NCI-H2081 (cell line): ENCODE measurements at places on chromosomes 12 and 14.
A peak's percentile ranks its signal among the peaks of the same experiment; 100 is the strongest.

DNA sequence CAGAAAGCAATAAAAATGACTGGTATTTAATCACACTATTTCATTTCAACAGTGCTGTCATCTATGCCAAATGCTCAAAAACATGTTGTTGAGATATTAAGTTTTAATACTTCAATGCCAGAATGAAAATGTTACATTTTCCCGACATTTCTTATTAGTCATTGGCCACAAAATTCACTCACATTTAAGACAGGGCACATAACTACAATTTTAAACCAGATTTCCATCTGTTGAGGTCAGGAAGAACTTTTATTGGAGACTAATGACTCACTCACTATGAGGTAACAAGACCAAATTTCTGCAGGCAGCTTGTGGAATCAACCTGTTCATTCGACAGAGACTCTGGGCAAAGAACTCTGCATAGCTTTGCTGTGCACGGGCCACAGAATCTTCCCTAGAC lies 36.8 kb downstream of the PPTC7 start:
- no peak for DNase-seq

- DNase-seq, result no peak
These were observed 119.5 kb downstream of the PLEKHA5 start for GRCh38 chr12:19248929-19249602.

DNA sequence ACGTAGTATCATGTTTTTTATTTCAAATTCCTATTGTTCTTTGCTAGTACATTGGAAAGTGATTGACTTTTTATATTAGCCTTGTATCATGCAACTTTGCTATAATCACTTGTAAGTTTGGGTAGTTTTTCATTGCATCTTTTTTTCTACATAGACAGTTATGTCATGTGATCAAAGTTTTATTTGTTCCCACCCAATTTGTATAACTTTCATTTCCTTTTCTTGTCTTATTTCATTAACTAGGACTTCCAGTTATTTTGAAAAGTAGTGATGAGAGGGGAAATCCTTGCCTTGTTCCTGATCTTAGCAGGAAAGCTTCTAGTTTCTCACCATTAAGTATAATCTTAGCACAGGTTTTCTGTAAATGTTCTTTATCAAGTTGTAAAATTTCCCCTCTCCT lies 9.8 kb upstream of the KRT6A start:
- DNase-seq, result no peak

DNA sequence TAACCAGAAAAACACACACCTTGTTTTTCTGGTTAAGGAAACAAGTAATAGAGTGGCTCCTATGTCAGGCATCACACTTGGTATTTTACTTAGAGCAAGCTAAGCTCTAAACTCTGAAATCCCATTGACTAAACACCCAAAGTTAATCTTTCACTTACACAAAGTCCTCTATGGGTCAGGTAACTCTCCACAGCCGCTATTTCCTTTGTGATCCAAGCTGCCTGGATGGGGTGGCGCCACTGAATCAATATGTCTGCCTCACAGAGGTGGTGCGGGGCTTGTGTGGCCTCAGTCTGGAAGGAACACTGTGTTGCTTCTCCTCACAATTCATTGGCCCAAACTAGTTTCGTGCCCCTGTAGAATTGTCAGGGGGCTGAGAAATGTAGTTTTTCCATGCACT lies 160.0 kb upstream of the E2F7 start:
- DNase-seq, result no peak

GRCh38 chr12:76852106-76852505 lies 26.7 kb downstream of the CSRP2 start:
- no peak for DNase-seq

- no peak for DNase-seq
These were observed 196.1 kb downstream of the BCL11B start for GRCh38 chr14:99075771-99076375.

GRCh38 chr12:116726694-116727093 lies 11.2 kb downstream of the SPRING1 start:
- DNase-seq, result no peak

DNA sequence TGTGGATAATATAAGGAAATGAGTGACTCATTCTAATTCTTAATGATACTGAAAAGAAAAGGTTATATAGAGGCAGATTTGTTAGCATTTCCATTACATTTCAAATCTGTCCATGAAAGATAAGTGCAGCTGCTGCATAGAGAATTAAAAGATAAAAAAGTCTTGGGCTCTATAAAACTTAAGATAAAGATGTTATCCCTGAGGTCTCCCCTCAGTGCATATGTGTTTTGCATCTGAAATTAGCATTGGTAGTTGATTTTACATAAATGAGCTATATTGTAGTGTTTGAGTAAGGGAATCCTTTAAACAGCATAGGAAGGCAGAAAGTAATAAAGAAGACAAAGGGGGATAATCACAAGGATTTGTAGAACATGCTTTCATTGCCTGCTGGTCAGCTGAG lies 206.2 kb downstream of the FSCB start:
- DNase-seq, result no peak

DNA sequence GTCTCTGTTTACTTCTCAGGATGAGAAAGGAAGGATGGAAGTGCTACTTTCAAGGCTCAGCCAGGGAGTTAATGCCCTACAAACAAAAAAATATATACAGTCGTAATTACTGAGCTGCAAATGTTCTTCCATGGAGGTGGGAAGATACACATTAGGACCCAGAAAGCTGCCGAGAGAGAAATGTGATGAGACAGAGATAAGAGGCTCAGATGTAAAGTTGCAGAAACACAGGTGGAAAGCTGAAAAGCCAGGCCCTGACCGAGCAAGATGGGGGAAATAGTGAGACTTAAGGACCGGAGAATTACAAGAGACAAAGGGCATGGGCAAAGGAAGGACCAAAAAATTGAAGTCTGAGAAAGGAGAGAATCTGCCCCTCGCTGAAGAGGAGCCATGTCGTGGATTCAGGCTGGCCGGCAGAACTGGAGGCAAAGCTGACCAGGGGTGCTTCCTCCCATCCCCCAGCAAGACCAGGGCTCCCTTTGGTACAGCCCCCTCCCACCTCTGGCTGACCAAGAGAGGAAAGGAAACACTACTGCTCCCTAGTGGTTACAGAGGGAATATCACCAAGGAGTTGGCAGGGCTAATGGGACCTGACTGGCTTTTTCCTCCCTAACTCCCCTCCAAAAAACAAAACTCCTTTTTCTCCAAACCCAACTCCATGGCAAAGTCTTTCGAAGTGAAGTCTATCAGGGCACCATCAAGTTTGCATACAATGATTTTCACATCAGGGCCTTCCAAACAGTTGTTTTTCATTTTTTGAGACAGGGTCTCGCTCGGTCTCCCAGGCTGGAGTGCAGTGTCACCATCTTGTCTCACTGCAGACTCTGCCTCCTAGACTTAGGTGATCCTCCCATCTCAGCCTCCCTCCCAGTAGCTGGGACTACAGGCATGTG lies 12.1 kb downstream of the ZFHX2 start:
- peak; percentile 18 for DNase-seq

DNA sequence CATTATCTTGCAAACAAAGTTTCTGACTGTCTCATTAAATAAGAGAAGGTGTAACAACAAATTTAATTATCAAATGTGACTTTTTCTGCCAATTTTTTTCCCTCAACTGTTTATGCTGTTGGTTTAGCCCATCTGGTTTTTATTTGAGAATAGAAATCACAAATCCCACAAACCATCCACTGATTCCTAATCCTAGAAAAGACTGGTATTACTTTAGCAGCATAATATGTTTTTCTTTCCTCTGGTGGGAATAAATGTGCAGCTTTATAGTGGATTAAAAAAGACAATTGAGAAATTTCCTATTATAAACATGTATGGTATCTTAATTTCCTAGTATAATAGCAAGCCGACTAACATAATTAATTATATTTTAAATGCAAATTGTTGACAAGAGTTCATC lies 257.9 kb upstream of the FOXN3 start:
- DNase-seq, result no peak

- DNase-seq, result no peak
These were observed 44.5 kb downstream of the CHGA start for GRCh38 chr14:92967346-92967926.

GRCh38 chr14:89248411-89249064 lies 168.5 kb downstream of the FOXN3 start:
- DNase-seq, result no peak

DNA sequence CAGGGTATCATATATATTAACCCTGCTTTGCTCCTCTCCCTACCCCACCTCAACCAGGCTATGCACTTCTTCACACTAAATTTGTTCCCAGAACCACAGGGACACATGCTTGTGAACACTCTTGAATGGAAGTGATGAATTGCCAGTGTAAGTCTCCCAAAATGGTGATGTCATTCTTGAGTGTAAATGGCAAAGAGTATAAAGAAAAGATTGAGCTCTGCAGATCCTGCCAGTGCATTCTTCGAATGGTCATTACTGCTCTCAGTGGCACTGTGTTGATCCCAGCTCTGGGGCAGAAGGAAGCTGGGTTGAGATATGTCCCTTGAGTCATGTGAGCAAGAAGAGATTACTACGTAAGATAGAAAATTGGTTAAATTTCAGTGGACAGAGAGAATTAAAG lies 313.1 kb downstream of the TMEM117 start:
- no peak for DNase-seq

GRCh38 chr14:37824939-37825712 lies 229.7 kb downstream of the TTC6 start:
- no peak for DNase-seq

- no peak for DNase-seq
These were observed 111.1 kb upstream of the RAP1B start for GRCh38 chr12:68499616-68500015.

DNA sequence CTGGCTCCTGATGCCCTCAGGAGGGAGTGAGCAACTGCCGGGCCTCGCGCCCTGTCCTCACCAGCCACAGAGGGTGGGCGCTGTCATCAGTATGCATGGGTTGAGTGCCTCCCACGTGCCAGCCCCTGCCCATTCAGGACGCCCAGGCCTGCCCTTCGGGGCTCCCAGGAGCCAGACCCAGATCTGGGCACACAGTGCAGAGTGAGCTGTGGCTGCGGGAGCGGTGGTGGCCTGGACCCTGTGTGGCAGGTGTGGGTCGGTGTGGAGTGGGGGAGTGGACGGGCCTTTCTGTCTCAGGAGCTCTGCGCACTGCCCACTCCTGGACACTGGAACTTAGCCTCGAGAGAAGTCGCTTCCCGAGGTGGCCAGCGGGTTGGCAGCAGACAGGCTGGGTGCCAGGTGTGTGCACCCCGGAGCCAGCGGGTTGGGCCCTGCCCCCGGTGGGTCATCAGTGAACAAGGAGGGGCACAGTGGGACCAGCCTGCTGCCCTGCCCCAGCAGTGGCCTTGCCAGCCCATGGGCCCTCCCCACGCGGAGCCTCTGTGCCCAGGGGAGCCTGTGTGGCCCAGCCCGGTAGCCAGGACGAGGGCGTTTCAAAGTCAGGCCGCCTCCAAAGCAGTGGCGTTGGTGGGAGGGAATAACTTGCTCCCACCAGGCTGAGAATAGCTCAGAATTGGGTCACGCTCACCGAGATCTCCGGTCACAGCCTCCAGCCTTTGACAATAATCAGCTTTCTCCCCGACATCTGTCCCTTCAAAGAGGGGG lies 9.5 kb downstream of the TRMT61A start:
- DNase-seq, result no peak

DNA sequence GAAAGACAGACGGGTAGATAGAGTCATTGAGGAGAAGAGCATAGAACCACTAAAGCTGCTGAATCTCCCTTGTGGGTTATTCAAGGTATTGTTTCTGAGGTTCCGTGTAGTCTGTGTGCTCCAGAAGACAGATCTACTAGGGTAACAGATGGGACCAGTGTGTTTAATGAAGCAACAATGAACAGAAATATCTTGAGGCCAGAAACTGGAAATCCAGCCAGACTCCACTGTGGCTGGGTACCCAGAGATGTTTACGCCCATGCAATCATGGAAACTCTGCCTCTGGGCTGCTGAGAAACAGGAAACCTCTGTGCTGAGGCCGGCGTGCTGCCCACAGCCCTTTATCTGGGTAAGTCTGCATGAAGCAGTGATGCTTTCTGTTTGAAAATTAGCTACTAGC lies 8.3 kb downstream of the PROX2 start:
- DNase-seq, result no peak
